Uterus (tissue), 4 donors: ENCODE measurements at places on chromosomes 6 and 20. TPM values are rescaled to one million over a fixed set of nuclear protein-coding genes. Genes with fewer than 3 reads are reported as not detected.

GRCh38 chr20:11948806-11949205, 31.1 kb downstream of the BTBD3 start:
- H3K27me3 ChIP-seq, result no peaks in the 10 kb centered on the region
- H3K4me3 ChIP-seq, result no peak overlapping the region
- H3K36me3 ChIP-seq, result no peaks in the 10 kb centered on the region
- no peaks in the 10 kb centered on the region for H3K4me1 ChIP-seq

GRCh38 chr6:136511926-136512325, 38.3 kb downstream of the MAP7 start:
- H3K4me1 ChIP-seq, result no peaks in the 10 kb centered on the region
- no peaks in the 10 kb centered on the region for H3K36me3 ChIP-seq
- no peak overlapping the region for H3K27ac ChIP-seq
- H3K27me3 ChIP-seq, result no peaks in the 10 kb centered on the region
- no peak for DNase-seq

The RAD21L1 gene
- total RNA-seq, result not detected

The TRIM10 gene
- 0.69 TPM for total RNA-seq
